Activated T-helper 9 cell treated with anti-CD3 and anti-CD28 coated beads, Interleukin-2, amount 50 U/mL, for 16 hours (primary cell): ENCODE measurements at places on chromosomes 3 and 15.

DNA sequence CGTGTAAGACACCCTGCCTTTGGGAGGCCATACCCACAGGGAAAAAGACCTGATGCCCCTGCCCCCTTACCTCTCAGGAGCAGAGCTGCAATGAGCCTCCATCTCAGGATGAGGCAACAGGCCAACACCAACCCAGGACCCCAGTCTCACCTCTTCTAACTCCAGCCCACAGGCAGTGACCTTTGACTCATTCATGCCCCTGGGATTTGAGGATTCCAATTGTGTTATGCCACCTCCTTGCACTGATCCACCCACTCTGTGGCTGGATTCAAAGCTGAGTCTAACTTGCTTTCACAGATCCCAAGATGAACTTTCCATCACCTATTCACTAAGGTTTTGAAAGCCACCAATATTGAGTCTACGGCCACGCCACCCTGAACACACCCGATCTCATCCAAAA, 64.7 kb downstream of the MINAR1 start:
- DNase-seq, result no peak

DNA sequence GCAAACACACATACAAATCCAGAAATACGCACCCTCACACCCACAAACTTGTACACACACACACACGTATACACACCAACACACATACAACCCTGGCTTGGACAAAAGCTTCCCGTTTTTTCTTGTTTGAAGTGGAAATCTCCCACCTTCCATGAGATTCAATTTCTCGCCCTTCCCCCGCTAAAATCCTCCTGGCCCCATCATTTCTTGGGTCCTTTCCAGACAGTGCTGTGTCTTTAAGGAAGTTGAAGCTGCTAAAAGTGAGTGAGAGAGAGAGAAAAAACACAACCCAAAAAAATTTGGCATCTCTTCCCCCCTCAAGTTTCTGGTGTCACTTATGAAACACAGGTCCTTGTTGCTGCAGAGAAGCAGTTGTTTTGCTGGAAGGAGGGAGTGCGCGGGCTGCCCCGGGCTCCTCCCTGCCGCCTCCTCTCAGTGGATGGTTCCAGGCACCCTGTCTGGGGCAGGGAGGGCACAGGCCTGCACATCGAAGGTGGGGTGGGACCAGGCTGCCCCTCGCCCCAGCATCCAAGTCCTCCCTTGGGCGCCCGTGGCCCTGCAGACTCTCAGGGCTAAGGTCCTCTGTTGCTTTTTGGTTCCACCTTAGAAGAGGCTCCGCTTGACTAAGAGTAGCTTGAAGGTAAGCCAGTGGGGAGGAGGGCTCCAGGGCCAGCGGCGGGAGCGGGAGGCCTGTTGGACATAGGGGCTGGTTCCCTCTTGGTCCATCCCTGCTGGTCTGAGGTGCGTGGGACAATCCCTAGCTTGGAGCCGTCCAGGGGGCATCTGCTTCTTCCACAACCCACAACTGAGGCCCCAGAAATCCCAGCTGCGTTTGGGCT, at the start of gene ISLR:
Gene ISLR (plus strand): TSS at position 331 of the 839 bp plus-strand sequence. CDS start 1,149 bp downstream, outside the sequence.
- no peak for DNase-seq

DNA sequence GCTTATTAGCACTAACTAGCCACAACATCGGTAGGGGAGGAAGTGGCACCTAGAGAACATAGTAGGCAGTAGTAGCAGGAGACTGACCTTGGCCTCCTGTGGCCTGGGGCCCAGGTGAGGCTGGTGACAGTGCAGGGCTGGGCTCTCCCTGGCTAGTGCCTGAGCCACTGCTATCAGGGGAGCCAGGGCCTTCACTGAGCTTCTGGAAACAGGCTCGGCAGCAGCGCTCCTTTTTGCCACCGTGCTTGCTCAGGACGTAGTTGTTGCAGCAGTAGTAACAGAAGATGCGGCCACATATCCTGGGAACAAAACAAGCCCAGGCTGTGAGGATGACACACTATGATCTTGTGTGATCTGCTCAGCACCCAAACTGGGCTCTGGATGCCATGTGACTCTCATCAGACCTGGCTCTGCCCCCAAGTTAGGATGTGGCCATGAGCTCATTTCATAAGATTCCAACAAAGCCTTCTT, 15.1 kb downstream of the CXCR6 start:
- DNase-seq, result no peak

DNA sequence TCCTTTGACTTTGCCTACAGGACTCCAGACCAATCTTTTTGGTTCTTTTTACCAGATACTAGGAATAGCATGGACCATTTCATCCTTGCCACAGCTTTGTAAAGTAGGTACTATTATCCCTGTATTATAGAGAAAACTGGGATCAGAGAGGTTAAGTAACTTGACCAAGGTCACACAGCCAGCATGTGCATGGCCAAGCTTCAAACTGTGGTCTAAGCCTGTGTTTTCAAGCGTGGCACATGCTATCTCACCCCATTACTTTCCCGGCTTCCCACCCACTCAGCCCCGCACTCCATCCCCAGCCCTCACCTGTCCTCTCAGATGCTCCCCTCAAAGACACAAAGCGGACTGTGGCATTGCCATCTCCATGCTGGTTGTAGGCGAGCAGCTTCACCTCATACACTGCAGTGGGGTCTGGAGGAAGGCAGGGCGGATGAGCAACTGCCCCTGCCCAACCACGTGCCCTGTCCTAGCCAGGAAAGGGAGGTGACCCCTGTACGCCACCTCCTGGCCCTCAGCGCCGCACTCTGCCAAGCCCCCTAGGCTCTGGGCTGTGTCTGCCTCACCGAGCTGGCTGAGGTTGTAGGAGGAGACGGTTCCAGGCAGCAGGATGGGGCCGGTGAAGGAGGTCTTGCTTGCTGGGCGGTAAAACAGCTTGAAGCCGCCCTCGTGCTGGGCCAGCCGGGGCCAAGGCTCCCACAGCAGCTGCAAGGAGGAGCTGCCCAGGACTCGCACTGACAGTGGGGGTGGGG, 25.7 kb downstream of the RNU5B-1 start:
- DNase-seq, result no peak

- DNase-seq, result no peak
These were observed 23.7 kb downstream of the SRPRB start for GRCh38 chr3:133829310-133829707.

- no peak for DNase-seq
These were observed 67.9 kb downstream of the CHSY1 start for GRCh38 chr15:101183931-101184305.
